ENCODE measurements at places on chromosomes 1 and 21.

GRCh38 chr1:80917225-80917624 lies 883.5 kb upstream of the ADGRL2 start:
- DNase-seq = no peak

GRCh38 chr1:200668514-200669313 lies 993 bp downstream of the DDX59 start:
- no peak for DNase-seq

DNA sequence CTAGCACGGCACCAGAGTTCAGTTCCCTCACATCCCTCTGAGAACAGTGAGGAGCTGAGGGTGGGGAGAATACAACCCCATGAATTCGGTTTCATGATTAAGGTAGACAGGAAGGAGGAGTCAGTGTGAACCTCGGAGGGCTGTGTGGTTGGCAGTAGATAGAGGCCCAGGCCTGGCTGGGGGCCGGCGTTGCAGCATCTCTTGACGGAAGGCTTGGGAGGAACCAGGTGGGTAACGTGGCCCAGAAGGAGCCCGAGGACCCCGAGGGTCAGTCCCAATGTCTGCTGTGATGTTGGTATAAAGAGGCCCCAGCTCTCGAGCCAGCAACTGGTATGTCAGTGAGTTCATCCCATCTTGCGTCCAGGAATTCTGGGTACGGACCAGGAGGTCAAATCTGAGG lies 5.5 kb downstream of the PPOX start:
- no peak for DNase-seq

DNA sequence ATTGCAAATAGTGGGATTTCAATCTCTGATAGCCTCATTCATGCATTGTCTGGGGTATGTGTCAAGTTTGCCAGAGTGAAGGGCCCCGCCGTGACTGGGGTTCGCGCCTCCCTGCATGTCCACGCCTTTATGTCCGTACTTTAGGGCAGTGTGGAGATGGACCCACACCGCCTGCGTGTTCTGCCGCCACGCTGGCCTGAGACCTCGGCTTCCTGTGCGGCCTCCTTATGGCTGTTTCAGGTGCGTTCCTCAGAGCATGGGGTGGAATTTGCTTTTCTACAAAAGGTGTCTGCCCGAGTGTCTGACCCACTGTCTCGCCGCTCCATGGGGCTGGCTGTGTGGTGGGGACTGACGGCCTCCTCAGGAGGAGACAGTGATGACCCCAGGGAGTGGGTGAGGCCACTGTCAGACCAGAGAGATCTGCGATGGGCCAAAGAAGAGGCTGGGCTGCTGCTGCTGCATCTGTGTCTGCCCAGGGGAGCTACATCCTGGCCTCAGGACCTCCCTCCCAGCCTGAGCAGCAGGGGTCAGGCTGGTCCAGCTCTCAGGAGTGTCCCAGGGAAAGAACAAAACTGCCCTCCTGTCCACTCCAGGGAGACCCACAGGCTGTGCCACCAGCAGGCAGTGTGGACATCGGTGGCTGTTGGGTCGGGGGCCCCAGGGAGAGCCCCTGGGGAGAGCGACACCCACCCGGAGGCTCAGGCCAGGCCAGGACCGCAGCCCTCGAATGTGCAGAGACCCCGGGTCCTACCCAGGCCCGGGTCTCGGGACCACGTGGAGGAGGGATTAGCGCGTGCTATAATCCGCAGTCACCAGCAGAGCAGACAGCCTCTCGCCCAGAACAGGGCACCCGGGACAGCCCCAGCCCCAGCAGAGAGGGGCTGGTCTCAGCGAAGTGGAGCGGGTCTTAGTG lies 9.8 kb upstream of the SLC19A1 start:
- no peak for DNase-seq

GRCh38 chr1:209134001-209134400 lies 449.5 kb upstream of the CAMK1G start:
- no peak for DNase-seq
